ENCODE measurements at places on chromosomes 12 and 14.

DNA sequence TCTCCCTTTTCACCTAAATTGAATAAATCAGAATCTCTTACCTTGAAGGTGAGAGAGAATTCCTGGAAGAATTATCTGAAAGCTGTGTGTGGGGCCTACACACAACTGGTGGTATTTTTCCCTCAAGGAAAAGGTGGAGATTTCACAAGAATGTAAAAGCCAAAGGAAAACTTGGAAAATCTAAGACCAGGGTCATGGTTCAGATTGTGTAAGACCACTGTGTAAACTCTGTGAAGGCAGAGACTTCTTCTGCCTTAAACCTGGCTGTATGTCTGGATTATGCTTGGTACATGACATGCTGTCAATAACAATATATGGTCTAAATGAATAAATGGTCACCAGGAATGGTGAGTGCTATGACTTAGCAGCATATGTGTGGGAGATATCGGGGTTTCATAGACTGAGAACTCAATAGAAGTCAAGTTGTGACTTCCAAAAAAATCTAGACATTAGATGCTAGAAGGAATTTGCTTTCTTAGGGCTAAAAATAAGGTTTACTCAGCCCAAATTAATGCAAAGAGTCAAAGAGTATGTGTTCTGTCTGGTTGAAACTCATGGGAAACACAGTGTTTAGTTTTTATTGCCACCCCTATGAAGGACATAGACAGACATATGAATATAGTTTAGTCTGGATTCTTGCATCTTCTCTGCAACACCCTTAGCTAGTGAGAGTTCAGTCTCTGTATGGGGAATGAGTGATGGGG, 163.7 kb downstream of the SNAPC1 start:
- DNase-seq = no peak

DNA sequence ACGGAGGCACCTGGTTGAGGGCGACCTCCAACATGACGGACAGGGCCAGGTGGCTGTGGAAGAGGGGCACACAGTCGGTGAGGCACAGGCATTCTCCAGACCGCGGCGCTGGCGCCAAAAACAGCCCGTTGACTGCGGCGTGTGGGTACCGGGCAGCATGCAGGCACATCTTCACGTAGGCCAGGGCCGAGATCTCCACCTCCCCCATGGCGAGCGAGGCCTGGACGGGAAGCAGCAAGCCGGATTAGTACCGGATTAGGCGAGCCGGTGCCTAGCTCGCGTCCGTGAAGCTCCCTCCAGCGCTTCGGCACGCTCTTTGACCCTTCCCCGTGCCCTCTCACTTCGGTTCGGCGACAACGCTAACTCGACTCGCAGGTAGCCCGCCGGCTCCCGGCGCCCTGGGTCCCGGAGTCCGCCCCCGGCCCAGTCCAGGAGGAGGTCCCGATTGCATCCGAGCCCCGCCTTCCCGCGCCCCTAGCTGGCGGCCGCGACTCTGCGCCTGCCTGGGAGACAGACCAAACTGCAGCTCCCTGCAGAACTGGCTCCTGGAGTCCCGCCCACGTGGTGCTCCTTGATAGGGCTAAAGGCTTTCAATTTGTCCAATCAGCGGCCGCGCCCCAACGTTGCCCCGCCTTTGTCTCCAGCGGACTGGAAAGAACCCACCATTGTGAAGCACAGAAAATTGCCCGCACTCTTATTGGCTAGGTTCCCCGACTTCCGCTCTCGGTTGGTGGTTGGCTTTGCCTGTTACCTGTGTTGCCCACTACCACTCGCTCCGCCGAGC, at the start of gene EMC9:
TSS of gene EMC9 (minus strand) at position 495 of the 784 bp plus-strand sequence. CDS start at position 208, 287 bp downstream.
- peak; percentile 100 for DNase-seq

- DNase-seq = peak; percentile 100
Observed at GRCh38 chr14:26598081-26598671, 343 bp upstream of the NOVA1 start.

GRCh38 chr12:13178568-13179210, 17.8 kb upstream of the EMP1 start:
- no peak for DNase-seq

DNA sequence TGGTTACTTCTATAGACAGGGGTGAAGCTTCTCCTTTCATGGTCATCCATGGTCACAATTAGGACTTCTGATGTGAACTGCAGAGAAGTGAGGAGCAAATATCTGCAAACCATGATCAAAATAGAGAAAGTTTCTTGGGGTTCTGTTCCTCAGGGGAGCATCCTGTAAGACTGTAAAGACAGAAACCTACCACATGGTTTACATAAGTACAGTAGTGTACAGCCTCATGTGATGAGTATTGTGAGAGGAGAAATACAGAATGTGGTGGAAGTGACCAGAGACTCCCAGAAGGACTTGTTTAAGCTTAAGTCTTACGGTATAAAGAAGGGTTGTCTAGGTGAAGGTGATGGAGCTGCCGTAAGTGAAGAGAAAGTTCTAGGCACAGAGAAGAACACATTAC, 484.7 kb downstream of the LRIG3 start:
- DNase-seq = no peak

DNA sequence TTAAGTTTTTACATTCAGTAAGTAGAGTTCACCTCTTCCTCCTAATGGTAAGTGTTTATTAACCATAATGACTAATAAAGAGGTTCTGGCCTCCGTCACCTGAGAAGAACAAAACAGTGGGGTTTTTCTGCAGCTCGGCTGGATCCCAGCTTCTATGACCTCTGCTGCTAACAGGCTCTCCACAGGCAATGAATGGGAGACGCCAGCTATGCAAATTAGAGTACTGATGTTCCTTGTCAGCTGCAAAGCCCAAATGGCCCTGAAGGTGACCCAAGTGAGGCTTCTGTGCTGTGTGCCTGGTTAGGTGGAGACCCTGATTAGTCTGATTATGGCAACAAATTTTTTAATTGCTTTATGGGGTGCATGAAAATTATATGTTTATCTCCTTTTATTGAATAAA, 218.1 kb downstream of the APAF1 start:
- no peak for DNase-seq

DNA sequence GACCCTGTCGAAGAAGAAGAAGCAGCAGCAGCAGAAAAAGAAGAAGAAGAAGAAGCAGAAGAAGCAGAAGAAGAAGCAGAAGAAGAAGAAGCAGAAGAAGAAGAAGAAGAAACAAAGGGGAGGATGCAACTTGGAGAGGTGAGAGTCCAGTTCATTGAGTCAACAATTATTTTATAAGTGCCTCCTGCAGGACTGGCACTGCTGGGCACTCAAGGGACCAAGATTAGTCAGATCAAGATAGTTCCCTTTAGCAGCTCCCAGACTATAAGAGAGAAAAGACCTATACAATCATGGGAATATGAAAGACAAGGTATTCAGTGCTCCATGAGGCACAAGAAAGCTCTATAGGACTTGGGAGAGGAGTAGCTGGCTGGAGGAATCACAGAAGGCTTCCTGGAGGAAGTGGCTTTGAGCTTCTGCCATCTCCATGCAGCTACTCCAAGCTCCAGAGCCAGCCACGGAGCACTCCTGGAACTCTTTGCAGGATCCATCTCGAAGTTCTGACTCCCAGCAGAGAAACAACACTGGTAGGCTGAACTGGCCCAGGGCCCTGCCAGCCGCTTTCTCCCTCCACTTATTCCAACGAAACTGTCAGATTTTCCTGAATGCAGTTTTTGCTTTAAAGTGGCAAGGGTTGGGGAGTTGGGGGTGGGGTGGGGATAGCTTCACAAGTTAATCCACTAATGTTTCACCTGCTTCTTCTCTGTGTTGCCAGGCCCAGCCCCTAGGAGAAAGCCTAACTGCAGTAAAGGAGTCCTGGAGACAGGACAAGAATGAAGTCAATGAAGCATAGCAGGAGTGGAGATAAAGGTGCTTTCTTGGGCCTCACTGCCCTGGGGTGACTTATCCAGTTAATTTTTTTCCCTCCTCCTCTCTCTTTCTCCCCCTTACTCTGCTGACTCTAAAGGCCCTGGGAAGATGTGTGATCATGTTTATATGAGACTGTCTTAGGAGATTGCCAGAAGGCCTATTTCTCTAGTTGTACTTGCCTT, 140.1 kb upstream of the PARP11 start:
- no peak for DNase-seq

GRCh38 chr14:48690349-48690748, 895.8 kb downstream of the RPS29 start:
- DNase-seq = peak; percentile 60

GRCh38 chr12:608921-609320, 54.3 kb downstream of the NINJ2 start:
- no peak for DNase-seq

- no peak for DNase-seq
Observed at GRCh38 chr14:68793734-68794129, 865 bp upstream of the ZFP36L1 start.

DNA sequence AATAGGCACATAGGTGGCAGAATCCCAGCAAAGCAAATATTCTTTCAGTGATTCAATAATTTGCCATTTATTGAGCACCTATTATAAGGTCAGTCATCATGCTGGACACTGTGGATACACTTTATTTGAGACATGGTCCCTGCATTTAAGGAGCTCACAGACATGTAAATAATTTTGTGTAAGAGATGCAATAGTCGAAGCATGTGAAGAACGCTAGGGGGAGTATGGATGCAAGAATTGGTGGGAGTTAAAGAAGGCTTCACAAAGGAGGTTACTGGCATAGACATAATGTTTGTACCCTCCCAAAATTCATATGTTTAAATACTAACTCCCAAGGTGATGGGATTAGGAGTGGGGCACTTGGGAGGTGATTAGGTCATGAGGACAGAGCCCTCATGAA, 260.6 kb upstream of the GARIN6 start:
- no peak for DNase-seq

- no peak for DNase-seq
Observed at GRCh38 chr12:3527181-3527580, 36.2 kb downstream of the PRMT8 start.

- no peak for DNase-seq
Observed at GRCh38 chr12:11761869-11762567, 112.5 kb downstream of the ETV6 start.

- DNase-seq = no peak
Observed at GRCh38 chr12:50626026-50626425, 121.2 kb downstream of the DIP2B start.

DNA sequence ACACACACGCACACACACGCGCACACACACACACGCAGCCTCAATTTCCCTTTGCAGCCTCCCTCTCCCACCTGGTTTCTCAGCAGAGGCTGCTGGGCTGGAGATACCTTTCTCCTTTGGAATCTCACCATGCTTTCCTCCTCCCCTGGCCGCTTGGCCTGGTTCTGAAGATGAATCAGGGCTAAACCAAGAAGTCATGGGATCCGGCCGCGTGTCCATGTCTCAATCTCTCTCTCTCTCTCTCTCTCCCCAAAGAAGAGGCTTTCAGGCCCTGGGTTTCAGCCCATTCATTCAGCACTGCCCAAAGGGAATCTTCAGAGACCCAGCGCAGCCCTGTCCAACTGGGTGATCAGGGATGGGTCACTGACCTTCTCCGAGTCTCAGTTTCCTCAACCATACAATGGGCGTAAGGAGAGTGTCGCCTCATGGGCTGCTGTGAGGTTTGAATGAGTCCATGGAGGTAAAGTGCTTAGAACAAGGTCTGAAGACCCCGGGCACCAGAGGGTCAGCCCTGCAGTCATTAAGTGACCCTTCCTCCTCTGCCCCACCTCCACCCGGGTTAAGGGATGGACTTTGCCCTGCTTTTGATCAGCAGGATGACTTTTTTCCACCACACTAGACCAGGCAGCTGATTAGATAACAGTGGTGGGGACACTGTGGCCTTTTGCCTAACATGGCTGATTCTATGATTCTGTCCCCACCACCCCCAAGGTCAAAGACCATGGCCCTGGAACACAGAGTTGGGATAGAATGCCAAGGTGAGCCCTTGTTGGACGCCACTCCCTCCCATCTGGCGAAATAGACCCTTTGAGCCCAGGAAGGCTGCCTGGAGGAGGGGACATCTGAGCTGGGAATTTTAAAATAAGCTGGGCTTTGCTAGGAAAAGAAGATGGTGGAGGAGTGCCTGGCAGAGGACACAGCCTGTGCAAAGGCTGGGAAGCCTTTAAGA, 42.1 kb downstream of the SCARB1 start:
- DNase-seq = no peak

- no peak for DNase-seq
Observed at GRCh38 chr12:104583301-104583700, 126.6 kb downstream of the CHST11 start.

GRCh38 chr12:48031135-48031960, 27.1 kb upstream of the COL2A1 start:
- no peak for DNase-seq

- no peak for DNase-seq
Observed at GRCh38 chr12:46938071-46938678, 112.4 kb upstream of the SLC38A4 start.

DNA sequence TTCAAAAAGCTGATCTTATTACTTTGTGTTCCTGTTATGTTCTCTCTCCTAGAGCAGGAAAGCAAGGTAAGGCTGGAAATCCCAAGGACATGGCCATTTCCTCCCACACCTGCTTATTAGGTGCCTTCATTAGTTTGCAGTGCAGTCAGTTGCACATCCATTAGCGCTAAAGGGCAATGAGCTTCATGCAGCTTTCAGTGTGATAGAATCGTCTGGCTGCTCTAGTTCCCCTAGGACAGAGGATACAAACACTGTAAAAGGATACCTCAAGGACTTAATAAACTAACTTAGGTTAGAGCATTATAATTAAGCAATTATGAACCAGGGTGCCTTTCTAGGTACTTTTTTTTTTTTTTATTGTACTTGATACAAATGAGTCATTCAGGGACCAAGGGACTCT, 21.1 kb downstream of the TMEM117 start:
- no peak for DNase-seq

GRCh38 chr14:99630202-99630601, 14.7 kb upstream of the HHIPL1 start:
- DNase-seq = no peak

DNA sequence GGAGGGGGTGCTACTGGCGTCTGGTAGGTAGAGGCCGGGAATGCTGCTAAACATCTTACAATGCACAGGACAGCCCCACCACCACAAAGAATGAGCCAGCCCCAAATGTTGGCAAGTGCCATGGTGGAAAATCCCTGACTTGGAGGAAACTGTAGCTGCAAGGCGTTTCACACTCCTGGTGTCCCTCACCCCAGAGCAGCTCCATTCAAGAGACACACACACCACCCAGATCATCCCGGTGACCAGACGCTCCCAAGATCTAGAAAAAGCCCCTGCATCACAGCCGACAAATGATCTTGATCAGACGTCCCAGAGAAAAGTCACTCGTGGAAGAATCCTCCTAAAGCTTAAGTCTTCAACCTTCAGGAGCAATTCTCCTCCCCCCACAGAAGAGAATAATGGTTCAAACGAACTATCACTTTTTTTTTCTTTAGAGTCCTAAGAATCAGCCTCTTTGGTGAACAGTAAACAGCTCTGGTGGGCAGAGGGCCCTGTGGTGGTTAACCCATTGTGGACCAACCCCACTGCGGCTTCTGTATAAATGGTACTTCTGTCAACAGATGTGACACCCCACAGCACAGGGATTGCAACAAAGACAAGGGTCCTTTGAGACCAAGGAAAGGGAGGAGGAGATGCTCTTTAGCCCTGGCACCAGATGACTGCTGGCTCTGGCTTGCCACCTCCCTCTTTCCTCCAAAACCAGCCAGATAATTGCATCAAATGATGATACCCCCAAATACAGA, 2.7 kb downstream of the GLTP start:
- DNase-seq = no peak

- DNase-seq = no peak
Observed at GRCh38 chr12:26510354-26510674, 314.9 kb downstream of the SSPN start.

- DNase-seq = no peak
Observed at GRCh38 chr12:12333407-12334366, 16.4 kb downstream of the MANSC1 start.
